Fibroblast of skin of right quadriceps (primary cell): ENCODE measurements at places on chromosomes 11 and 22.

GRCh38 chr11:77316733-77317342 is 15.4 kb upstream of the GDPD4 start:
- no peak for DNase-seq

- no peak for DNase-seq
Observed at GRCh38 chr22:45983797-45984196, 6.8 kb upstream of the WNT7B start.

DNA sequence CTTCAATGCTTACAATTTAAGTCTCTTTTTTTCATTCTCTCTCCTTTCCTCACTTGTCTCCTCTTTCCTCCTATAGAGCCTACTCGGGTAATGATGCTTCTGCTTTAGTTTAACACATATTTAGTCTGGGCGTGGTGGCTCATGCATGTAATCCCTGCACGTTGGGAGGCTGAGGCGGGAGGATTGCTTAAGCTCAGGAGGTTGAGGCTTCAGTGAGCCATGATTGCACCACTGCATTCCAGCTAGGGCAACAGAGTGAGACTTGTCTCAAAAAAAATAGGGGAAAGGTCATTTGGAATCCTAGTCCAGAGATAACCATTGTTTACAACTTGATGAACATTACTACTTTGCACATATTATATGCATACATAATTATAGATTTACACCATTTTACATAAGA is 1.4 kb upstream of the CCT8L2 start:
- no peak for DNase-seq

GRCh38 chr11:122436188-122436555 is 219.3 kb upstream of the UBASH3B start:
- no peak for DNase-seq

- DNase-seq: no peak
Observed at GRCh38 chr11:94558468-94558867, 8.7 kb upstream of the PIWIL4 start.

- DNase-seq: no peak
Observed at GRCh38 chr11:69711822-69712801, 8.3 kb upstream of the FGF19 start.

DNA sequence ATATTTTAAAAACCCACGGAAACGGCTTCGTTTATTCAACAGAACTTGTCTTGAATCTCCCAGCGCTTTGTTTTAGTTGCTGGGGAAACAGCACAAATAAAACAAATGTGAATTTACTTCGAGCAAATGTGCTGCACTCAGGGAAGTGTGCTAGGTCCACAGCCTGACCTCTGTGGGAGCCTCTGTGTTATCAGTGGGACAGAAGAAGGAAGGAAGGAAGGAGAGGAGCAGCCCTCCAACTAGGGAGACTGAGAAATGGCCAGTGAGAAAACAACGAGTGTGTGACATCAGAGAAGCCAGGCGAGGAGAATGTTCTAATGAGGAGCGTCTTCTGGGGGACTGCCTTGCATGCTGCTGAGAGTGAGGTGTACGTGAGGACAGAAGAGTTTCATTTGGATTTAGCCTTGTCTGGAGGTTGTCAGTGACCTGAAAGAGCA is 42.7 kb downstream of the PPP6R3 start:
- DNase-seq: no peak

GRCh38 chr11:134742956-134743819 is 331.1 kb upstream of the B3GAT1 start:
- DNase-seq: no peak

GRCh38 chr11:34161812-34162492 is 56.5 kb downstream of the NAT10 start:
- DNase-seq: peak; percentile 32

DNA sequence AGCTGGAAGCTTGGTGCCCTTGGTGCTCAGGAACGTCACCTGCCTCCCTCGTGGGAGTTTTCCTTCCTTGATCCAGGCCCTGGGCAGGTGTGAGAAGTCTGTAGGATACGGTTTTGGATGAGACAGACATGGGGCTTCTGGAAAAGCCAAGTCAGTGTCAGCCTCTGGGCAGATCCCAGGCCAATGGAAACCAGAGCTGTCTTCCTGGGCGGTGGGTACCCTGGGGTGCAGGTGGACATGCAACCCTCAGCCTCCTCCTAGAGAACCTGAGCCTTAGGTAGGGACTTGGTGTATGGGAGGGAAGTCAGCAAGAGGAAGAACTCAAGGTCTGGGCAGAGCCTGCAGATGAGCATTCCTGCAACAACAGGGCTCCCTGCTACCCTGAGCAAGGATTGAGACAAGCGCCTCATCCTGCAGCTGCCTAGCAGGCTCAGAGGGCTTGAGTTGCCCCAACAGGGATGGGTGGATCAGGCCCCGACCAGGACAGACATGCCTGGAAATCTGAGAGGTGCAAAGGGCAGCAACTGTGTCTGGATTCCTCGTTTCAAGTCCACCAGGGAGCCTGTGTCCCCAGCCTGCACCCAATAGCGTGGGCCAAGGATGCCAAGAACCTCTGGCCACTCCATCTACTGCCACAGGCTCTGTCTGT is 37.6 kb upstream of the SYT13 start:
- no peak for DNase-seq

- DNase-seq: no peak
Observed at GRCh38 chr11:81089242-81089641, 1644.4 kb downstream of the FAM181B start.

DNA sequence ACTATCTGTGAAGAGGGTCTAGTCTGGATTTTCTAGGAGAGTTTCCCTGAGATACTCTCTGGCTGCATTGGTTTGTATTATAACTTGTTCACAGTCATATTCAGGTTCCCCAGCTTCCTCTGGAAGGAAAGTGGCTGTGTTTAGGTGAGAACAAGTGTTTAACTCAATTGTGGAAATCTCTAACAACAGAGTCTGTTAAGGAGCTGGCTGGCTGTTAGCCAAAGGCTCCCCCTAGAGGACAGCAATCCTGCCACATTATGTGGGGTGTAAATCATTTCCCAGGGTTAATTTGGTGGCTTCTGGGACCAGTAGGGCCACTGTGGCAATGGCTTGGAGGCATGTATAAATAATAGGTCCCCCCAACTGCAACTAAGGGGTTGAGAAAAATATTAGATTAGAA is 18.4 kb downstream of the MS4A6E start:
- DNase-seq: no peak

- peak; percentile 79 for DNase-seq
Observed at GRCh38 chr11:123166071-123166559, 28.9 kb downstream of the CLMP start.

GRCh38 chr22:20727118-20728015 is 46.5 kb upstream of the SERPIND1 start:
- DNase-seq: no peak

DNA sequence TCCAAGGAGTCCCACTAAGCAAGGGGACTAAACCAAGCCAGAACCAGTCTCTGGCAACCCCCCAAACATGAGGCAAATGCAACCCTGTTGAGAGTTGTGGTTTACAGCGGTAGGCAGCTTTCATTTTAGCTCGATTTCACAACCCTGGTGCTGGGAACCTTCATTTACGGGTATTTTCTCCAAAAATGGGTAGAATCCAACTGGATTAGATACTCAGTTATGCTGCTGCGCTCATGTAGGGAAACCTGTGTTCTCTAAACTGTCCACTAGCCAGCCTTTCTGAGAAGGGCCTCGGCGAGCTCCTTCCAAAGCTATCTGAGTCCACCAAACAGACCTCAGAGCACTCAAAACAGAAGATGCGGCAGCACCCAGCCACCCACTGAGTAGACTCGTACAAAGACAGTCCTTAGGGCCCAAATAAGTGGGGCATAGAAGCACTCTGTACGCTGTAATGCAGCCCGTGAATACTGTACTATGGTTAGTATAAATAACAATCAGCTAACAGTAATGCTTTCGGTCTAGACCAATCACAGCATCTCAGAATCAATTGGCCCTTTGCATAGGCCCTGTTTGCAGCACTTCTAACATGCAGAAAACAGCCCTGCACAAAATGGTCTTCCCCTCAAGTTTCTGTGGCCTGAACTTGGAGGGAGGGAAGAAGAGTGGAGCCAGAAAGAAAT is 104.7 kb downstream of the ETS1 start:
- peak; percentile 72 for DNase-seq

DNA sequence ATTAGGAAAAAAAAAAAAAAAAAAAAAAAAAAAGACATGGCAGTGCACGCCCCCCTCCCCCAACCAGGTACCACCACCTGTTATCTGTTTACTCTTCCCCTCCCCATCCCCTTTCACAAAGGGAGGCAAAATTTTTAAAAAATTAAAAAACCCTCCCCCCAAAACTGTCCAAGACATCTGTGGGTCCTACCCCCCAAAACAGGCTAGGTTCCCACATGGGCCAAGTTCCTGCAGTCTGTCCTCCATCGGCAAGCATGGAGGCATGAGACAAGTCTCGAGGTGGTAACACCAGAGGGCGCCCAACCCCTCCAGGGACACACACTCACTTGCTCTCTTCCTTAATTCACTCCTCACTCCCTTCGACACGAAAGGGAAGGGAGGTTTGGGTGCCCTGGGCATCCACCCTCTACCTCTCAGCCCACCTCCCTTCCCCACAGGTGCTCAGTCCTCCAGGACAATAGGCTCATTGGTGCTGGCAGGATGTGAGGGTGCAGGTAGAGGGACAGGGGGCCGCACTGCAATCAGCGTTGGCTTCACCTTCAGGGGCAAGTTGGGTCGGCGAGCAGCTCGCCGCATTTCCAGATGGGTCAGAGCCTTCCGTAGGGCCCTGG is 2.2 kb upstream of the TUT1 start:
- DNase-seq: peak; percentile 68

- no peak for DNase-seq
Observed at GRCh38 chr22:45743687-45744086, 72.1 kb downstream of the ATXN10 start.

DNA sequence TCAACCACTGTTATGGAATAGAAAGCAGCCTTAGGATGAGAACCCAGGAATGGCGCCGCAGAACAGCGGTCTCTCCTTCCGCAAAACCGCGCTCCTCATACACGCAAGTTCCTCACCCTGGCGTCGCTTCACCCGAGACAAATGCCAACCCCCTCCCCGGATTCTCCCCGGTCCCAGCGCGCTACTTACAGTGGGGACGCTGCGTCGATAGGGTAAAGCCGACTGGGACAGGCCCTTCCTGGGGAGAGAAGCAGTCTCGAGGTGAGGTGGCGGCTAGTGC is 287 bp downstream of the RPS13 start:
- DNase-seq: no peak

- DNase-seq: peak; percentile 88
Observed at GRCh38 chr22:45475063-45475747, 27.5 kb upstream of the FBLN1 start.

- peak; percentile 41 for DNase-seq
Observed at GRCh38 chr22:50270666-50271394, 650 bp upstream of the MAPK11 start.

- no peak for DNase-seq
Observed at GRCh38 chr11:105786741-105787140, 176.9 kb downstream of the GRIA4 start.

DNA sequence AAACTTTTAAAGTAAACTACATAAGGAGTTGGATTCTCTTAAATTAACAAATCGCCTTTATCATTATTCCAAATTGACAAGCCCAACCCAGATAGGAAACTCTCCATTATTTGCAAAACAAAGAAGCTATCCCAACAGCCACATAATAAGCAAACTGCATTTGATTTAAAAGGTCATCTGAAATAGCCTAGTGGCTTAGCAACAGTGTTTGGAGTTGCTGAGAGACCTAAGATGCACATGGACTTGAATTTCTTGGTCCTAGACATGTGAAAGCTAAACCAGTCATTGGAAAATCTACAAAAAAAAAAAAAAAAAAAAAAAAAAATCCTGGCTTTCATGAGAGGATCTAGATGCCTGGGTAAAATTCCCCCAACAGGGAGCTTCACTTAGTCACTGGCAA is 69.5 kb downstream of the PRCP start:
- DNase-seq: no peak

GRCh38 chr11:16773981-16774935 is 35.8 kb downstream of the C11orf58 start:
- no peak for DNase-seq

GRCh38 chr22:46935506-46936377 is 173.3 kb downstream of the TBC1D22A start:
- DNase-seq: no peak

DNA sequence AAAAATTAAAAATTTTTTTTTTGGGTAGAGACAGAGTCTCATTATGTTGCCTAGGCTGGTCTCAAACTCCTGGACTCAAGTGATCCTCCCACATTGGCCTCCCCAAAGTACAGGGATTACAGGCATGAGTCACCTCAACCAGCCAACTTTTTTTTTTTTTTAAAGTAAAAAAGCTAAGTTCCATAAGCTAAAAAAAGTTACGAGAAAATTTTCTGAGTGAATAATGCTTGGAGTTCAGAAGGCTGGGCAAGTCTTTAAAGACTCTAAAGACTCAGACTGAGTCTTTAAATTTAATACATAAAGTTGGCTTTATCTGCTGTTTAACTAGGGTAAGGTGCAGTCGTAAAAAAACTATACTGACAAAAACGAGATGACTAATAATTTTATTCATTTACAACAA is 5.6 kb downstream of the DDX6 start:
- DNase-seq: peak; percentile 42

- peak; percentile 51 for DNase-seq
Observed at GRCh38 chr11:102115557-102115956, 5.3 kb downstream of the YAP1 start.

DNA sequence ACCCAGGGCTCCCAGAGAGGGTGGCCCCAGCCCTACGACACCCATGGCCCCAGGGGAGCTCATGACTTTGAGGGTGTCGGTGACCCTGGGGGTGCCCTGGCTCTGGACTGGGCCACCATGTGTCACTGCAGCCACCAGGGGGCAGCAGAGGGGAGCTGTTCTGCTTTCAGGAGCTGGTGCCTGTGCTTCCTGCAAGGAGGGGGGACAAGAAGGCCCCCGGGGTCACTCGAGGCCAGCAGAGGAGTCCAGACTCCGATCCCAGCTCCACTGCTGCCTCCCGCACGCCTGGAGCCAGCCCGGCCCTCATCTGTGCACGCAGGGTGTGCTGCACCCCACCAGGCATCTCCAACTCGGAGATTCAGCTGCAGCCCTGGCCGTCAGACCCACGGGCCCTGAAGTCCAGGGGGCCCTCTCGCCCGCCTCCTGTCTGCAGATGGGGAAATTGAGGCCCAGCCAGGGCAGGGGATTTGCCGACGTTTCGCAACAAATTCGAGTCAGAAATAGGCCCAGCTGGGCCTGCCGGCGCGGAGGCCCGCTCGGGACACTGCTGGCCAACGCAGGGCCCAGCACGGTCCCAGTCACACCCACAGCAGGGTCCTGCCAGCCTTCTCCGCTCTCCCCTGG is 29.5 kb upstream of the WNT7B start:
- DNase-seq: peak; percentile 82

GRCh38 chr22:37334461-37334858 is 52.2 kb downstream of the CYTH4 start:
- DNase-seq: no peak
